Activated naive CD8-positive, alpha-beta T cell treated with anti-CD3 and anti-CD28 coated beads, Interleukin-2, amount 50 U/mL, for 16 hours (primary cell): ENCODE measurements at places on chromosomes 2 and 18.

DNA sequence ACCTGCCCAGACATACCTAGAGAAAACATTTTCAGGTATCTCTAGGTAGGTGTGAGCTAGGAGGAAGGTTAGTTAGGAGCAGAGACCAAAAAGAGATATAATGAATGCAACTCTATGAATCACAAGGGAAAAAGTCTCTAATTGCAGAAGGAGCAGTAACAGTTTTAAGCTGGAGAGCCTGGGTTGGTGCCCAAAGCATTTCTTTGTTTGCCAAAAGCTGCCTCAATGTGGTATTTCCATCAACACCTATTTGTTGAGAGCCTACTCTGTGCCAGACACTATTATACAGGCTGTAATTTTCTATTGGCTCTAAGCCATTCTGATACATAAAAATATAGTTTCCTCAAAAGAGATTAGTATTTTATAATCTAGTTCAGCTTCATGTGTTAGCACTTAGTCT lies 141.6 kb downstream of the UBE2E3 start:
- DNase-seq, result no peak

- DNase-seq, result no peak
These were observed 289.8 kb upstream of the UBE2E3 start for GRCh38 chr2:180690611-180691010.

DNA sequence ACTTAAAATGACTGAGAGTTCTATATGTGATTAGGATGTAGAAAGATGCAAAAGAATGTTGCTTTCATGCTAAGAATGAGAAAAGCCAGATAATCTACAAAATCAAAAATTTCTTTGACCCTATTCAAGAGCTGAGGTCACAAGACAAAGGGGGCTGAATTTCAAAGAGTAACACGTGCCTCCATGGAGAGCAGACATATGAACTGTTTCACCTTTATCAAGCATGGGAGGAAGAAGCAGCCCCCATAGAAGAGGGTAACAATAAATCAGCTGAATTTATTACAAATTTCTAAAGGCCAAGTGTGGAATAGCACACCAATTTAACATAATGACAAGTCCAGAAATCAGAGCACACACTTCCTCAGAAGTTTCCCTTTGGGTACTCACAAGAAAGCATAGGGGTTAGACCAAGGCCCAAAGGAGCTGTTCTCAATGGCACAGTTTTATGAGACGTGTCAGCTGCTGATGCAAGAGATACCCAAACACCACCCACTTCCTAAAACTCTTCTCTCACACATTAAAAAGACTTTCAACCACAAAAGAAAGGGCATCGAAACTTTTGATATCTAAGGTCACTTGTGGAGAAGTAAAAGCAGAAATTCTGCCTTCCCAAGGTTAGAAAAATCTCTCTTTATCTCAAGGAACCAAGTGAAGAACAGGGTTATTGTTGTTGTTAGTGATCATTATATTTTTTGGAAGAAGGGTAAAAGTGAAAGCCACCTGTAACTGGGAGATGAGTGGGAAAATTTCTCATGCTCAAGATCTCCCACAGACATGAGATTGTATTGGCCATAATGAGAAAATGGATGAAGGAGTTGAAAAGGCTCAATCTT lies 950.1 kb downstream of the TRIB2 start:
- no peak for DNase-seq

DNA sequence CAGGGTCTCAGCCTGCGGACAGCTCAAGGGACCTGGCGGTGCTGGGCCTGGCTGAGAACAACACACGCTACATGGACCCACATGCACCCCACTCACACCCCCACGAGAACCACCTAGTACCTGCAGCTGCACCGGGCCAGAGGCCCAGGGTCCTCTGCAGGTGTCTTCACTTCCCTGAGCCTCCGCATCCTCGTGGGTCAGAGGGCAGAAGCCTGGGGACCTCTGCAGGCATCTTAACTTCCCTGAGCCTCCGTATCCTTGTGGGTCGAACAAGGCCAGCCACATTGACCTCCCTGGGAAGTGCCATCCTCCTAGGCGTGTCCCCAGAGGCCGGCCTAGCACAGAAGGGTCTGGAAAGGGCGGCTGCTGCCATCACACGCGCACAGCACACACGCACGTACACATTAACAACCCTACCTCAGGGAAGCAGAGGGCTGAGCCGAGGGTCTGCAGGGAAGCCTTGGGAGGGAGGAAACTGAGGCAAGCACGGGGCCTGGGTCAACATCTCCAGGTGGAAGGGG lies 62.5 kb upstream of the HPCAL1 start:
- DNase-seq, result no peak

DNA sequence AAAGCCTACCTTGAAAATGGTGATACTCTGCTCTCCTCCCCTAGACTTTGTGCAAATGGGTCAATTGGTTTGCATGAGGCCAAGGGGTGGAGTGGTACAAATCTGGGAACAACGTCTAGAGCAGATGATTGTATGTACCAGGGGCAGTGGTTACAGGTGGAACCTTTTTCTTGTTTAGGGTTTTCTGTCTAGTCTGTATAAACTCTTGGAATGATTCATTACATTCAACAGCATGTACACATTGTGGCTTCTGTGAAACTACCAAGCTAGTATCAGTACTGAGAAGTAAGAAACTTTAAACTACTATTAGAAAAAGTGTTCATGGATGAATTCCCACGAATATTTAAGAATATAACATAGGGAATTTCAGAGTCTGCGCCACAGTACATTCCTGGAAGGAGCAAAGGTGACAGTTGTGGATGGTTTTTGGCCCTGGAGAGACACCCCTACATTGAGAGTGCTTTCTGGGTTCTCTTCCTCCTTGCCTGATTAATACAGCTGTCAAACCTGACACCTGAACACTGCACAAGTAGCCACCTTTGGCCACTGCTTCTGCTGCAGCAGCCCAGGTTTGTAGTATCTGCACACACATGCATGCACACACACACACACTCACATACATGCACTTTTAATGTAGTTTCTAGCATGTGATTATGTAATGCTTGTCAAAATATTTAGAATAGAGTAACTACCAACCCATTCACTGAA lies 30.0 kb downstream of the CFAP221 start:
- no peak for DNase-seq

GRCh38 chr2:12178289-12179080 lies 432.1 kb downstream of the LPIN1 start:
- DNase-seq, result no peak

DNA sequence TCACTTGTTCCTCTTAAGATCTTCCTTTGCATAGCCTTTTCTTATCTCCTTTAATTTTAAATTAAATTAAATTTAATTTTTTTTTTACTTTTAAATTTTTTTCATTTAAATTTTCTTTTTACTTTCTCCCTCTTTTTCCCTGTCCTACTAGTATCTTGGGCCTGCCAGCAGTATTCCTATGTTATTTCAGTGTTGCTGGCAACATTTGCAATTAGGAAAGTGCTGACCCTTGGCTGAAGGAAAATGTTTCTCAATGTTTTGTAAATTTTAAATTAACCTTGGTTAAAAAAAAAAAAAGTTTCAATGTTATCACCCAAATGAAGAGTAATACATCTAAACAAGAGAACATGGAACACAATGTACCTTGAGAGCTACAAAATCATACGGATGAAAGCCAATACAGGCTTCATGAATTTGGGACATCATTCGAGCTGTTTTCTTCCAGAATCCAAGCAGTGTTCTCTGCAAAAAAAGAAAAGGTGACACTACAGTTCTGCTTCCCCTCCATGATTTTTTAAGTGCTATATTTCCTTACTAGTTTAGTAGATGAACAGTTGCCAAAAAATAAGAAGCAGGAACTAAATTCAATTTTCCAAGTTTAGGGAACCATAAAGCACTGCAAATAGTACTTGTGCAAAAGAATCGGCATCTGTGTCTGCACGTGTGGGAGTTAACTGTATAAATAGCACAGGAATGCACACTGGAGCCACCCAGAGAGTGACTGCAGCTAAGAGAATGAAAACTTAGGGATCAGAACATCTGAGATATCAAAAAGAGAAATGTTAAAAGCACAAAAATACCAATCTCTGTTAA lies 55.8 kb downstream of the ICA1L start:
- no peak for DNase-seq

GRCh38 chr18:49565612-49566011 lies 3.8 kb downstream of the LIPG start:
- DNase-seq, result no peak

DNA sequence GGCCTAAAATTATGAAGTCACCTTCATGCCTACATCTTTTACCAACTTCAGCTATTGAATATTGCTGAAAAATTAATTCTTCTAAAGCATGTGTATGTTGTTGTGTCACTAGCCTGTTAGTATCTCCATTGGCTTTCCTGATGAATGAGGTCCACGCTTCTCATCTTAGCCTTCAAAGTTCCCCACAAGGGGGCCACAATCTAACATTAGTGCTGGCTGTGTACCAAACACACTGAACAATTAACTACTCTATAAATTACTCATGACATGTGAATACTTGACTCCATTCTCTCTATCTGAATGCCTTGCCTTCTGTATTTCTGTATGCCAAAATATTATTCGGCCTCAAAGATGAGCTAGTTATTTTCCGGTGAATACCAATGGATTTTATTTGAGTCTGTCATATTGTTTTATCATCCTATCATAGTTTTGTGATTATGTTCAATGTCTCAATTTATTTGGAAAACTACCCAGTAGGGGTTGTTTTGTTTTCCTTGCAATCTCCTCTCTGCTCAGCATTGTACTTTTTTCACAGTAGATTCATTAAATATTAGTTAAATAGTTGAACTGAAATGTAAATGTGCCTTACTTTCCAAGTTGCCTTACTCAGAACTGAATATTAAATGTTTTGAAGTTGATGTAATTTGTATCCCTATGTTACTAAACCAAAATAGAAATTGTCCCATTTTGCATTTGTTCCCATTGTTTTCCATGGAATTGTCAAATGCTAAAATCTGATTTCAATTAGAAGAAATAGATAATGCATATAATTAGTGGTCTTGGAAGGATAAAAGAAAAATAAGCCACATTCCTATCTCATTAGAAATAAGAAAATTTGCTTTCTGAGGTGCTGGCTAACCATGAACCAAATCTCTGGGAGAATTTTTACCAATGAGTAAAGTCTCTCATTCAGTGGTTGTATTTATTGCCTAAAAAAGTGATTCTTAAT lies 208.4 kb upstream of the COL3A1 start:
- DNase-seq, result no peak

DNA sequence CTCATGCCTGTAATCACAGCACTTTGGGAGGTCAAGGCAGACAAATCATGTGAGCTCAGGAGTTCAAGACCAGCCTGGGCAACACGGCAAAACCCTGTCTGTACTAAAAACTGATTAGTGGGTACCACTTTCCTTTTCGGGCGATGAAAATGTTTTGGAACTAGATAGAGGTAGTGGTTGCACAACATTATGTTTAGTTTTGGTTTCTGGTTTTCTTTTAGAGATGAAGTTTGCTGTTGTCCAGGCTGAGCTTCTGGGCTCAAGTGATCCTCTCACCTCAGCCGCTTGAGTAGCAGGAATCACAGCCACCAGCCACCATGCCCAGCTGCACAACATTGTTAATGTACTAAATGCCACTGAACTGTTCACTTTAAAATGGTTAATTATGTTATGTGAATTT lies 27.6 kb downstream of the AAK1 start:
- DNase-seq, result no peak

GRCh38 chr18:74197705-74198341 lies 49.5 kb downstream of the TIMM21 start:
- no peak for DNase-seq

DNA sequence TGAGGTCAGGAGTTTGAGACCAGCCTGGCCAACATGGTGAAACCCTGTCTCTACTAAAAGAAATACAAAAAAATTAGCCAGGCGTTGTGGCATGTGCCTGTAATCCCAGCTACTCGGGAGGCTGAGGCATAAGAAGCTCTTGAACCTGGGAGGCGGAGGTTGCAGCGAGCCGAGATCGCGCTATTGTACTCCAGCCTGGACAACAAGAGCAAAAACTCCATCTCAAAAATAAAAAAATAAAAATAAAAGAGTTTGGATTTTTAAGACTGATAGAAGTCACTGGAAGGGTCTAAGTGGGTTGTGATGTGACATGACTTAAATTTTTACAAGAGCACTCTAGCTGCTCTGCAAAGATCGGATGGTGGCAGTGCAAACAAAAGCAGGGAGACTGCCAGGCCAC lies 15.9 kb downstream of the KCNK3 start:
- DNase-seq, result no peak

- DNase-seq, result no peak
These were observed 6.1 kb downstream of the SOS1 start for GRCh38 chr2:39114771-39115170.

DNA sequence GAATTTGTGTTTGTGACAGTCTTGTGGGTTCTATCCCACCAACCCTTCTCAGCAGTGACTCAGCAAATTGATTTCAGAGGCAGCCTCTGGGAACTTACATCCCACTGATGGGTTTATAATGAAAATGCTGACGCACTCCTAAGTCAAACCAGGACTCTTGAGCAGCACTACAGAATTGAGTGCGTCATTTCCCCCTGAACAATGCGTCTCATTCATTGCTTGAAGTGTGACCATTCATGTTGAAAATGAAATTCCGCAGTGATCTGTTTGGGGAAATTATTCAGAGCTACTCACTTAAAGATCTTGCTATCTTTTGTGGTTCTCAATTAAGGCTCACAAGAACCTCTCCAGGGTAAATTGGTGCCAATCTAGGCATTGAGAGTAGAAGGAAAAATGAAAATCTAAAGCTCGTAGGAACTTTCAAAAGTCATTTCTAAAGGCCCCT lies 417.7 kb upstream of the SLC14A2 start:
- DNase-seq, result no peak

GRCh38 chr2:176758426-176758825 lies 454.2 kb upstream of the HNRNPA3 start:
- DNase-seq, result no peak

- no peak for DNase-seq
These were observed 211.4 kb downstream of the KLHL29 start for GRCh38 chr2:23596316-23596885.

- DNase-seq, result no peak
These were observed 62.9 kb upstream of the CTIF start for GRCh38 chr18:48475635-48476549.

DNA sequence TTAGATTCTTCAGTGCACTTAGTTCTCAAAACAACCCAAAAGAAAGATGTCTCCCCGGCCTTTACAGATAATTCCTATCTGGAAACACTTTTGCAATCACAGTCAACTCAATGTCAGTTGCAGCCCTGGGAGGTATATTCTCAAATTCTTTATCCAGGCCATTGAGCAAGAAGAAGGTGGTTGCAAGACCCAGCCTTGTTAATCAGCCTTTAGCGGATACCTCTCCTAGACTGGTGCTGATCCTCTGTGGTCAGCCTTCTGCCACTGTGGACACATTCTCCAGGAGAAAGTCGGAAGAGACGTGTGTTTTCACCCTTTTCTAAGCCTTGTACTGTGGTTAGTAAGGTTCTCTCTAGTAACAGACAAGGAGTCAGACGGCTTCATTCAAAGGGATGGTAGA lies 7.8 kb upstream of the FZD7 start:
- no peak for DNase-seq

DNA sequence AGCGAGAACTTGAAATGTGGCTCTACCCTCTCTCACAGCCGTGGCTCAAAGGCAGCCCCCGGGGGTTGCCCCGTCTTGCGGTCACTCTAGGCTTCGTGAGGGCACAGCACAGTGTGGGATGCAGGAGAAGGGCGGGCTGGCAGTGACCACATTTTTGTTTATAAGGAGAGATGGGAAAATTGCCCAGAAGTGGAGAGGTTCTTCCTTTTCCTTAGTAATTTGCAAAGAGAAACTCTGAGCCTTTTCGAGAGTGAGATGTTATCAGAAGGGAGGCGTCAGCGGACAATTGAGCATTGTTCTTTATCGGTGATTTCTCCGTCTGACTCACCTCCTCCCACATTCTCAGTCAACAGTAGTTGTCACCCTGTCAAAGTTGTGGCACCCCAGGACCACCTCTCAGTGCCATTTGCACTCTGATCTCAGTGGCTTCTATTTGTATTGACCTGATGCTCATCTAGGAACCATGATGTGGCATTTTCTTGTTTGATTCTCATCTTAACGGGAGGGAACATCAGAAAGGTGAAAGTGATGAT lies 89.6 kb downstream of the ACAA2 start:
- DNase-seq, result no peak
